ENCODE measurements at places on chromosomes 11 and 22.

DNA sequence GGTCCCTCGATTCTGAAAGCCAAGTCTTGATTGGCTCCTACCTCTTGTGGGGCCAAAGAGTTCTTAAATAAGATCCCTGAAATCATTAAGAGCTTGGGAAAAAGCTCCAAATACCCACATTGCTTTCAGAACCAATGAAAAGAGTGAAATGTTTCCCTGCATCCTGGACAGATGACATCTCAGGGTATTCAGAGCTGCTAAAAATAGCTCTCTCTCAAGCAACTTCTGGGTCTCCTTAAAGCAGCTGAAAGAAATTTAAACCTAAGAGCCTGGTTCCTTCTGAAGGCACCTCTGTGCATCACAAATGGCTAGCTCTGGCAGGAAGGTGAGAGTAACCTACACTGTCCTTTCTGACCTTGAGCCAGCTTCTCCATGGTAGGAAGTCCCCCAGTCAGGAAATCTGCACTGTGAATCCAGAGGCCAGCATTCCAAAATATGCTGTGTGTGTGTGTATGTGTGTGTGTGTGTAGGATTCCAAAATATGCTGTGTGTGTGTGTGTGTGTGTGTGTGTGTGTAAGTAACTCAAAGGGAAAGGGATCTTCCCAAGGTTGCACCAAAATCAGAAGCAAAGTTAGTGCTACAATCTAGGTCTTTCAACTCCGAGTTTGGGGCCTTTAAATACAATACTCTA lies 50.1 kb downstream of the RELT start:
- DNase-seq: no peak
- H3K27ac ChIP-seq: no peak overlapping the region
- H3K36me3 ChIP-seq: no peaks in the 10 kb centered on the region

DNA sequence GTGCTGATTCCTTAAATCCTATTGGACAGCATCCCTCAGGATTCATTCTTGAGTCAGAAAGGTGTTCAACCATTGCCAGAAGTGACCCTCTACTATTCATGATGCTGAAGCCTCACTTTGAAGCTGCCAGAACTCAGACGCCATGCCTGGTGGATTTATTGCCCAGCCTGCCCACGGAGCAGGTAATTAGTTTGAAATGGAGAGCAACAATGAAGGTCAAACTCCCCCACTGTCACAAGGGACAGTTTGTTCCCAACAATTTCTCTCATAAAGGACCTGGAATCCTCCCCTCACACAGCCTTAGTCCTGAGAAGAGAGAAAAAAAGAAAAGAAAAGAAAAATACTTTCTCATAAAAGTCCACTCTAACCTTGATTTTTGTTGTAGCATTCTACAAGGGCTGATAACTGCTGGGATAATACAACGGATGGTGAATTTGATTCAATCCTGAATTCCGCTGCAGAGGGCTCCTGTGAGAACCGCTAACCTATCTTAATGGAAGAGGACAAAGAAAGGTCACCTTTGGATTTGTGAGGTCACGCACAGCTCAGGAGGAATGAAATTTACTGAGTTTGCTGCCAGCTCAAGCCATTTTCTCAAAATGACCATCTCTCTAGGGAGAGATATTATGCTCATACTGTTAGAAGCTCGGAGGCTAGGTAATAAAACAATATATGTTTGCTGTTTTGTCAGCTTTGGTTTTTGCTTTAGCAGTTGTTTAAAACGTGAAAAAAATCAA lies 161.6 kb upstream of the SYN3 start:
- H3K4me3 ChIP-seq: no peak overlapping the region
- no peaks in the 10 kb centered on the region for H3K36me3 ChIP-seq
- H3K4me1 ChIP-seq: no peaks in the 10 kb centered on the region
- H3K27ac ChIP-seq: no peak overlapping the region
- no peaks in the 10 kb centered on the region for H3K27me3 ChIP-seq
- DNase-seq: no peak

DNA sequence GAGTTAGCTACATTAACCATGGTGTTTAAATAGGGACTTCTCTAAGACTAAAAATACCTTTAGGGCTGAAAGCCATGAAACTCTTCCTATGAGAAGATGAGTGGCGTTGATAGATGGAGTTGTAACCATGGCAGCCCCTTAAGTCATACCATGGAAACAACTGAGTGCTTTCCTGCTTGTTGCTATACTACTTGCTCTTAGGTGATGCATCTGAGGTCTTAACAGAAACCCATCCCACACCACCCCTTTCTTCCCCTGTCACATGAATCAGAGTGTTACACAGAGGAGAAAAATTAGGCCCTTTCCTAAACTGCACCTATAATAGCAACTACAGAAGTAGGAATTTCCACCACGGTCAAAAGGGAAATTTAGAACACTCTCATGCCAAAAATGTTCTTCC lies 64.3 kb upstream of the ZC3H12C start:
- DNase-seq: no peak
- no peak overlapping the region for H3K4me3 ChIP-seq
- no peak overlapping the region for H3K27ac ChIP-seq
- H3K4me1 ChIP-seq: no peaks in the 10 kb centered on the region

- no peak overlapping the region for H3K4me3 ChIP-seq
- H3K27ac ChIP-seq: no peak overlapping the region
- no peaks in the 10 kb centered on the region for H3K4me1 ChIP-seq
- DNase-seq: no peak
- no peaks in the 10 kb centered on the region for H3K36me3 ChIP-seq
Observed at GRCh38 chr11:34665077-34665835, 44.4 kb downstream of the EHF start.

DNA sequence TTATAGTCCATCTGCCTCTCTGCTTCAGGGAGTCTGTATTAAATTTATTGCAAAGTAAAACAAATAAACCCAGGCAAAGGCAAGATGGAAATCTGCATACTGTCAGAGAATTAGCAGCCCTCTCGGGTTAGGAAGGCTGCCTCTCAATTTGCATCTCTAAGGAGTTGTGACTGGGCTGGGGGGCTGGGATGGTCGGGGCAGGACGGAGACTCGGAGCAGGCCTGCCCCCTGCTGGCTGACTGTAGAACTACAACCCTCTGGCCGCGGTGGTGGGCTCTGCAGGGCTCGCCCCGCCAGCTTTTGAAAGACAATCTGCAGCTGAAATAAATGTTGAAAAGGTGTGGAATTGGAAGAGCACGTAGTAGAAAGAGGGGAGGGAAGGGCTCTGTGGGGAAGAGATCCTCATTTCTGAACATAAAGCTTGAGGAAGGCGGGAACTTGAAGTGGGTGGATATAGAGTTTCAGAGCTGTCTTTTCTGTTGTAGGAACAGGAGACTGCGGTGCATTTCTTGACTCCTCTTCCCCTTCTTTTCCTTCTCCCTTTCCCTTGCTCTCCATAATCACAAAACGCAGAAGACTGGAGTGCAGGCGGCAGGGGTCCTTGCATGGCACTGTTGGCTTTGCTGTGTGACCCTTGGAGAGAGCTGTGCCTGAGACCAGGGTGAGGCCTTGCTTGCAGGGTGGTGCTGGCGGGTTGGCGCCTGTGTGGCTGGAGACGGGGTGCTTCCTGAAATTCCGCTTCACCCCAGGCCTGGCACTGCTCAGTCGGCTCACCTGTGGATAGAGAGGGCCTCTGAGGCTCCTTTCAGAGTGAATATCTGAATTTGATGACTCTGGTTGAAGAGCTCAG lies 22.6 kb upstream of the PKNOX2 start:
- no peak overlapping the region for H3K4me3 ChIP-seq
- H3K27me3 ChIP-seq: peaks cover 5% of the 10 kb centered on the region
- DNase-seq: peak; percentile 30
- no peak overlapping the region for H3K27ac ChIP-seq
- H3K4me1 ChIP-seq: no peaks in the 10 kb centered on the region
- H3K36me3 ChIP-seq: no peaks in the 10 kb centered on the region

- no peak for DNase-seq
- no peaks in the 10 kb centered on the region for H3K4me1 ChIP-seq
- H3K36me3 ChIP-seq: no peaks in the 10 kb centered on the region
- no peak overlapping the region for H3K27ac ChIP-seq
- no peak overlapping the region for H3K4me3 ChIP-seq
Observed at GRCh38 chr11:122772945-122773344, 65.4 kb upstream of the CRTAM start.

- H3K4me1 ChIP-seq: no peaks in the 10 kb centered on the region
- no peak overlapping the region for H3K27ac ChIP-seq
- H3K27me3 ChIP-seq: no peaks in the 10 kb centered on the region
Observed at GRCh38 chr11:25733777-25734176, 598.2 kb upstream of the ANO3 start.

GRCh38 chr11:96145163-96145585 lies 197.8 kb downstream of the MAML2 start:
- H3K4me3 ChIP-seq: no peak overlapping the region
- H3K4me1 ChIP-seq: peaks cover 3% of the 10 kb centered on the region
- DNase-seq: no peak
- H3K27me3 ChIP-seq: no peaks in the 10 kb centered on the region
- no peak overlapping the region for H3K27ac ChIP-seq

DNA sequence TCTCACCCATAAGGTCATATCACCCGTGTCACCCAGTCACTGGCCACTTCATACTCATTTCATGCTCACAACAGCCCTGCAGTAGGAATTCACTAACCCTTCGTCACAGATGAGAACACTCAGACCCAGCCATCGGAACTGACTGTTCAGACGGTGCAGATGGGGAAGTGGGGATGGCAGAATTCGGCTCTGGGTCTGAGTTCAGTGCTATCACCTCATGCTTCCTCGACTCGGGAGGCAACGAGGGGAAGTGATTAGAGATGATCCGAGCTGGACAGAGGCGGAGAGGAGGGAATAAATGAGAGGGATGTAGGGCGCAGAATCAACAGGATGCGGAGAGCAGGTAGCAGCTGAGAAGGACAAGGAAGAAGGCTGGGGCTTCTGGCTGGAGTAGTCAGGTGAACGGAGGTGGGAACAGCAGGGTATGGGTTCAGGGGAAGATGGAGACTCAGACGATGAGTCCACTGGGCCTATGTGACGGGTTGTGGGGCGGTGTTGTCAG lies 4.7 kb downstream of the B3GNT6 start:
- no peak overlapping the region for H3K4me3 ChIP-seq
- H3K36me3 ChIP-seq: no peaks in the 10 kb centered on the region
- H3K27me3 ChIP-seq: no peaks in the 10 kb centered on the region
- H3K4me1 ChIP-seq: no peaks in the 10 kb centered on the region
- DNase-seq: no peak

DNA sequence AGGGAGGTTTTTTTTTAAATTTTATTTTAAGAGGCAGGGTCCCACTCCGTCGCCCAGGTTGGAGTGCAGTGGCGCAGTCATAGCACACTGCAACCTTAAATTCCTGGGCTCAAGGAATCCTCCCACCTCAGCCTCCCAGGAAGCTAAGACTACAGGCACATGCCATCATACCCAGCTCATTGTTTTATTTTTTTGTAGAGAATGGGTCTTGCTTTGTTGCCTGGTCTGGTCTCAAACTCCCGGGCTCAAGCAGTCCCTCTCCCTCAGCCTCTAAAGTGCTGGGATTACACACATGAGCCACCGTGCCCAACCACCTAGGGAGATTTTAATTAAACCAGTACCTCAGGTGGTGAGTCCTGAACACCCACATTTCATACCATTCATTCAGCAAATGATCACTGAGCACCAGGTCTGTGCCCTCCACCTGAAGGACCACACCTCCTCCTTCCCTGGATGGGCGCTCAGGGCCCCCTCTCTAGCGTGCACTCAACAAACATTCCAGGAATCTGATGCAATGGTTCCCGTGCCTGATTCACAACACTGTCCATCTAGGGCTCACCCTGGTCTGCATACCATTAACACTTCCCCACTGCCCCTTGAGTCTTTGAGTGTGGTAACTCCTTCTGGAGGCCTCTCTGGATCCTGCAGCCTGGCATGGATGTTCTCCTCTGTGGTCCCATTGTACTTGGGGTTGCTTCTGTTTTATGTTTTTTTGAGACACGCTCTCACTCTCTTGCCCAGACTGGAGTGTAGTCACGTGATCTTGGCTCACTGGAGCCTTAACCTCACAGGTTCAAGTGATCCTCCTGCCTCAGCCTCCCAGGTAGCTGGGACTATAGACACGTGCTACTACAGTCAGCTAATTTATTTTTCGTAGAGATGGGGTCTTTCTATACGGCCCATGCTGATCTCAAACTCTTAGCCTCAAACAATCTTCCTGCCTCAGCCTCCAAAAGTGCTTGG lies 9.6 kb upstream of the MYH9 start:
- H3K27ac ChIP-seq: no peak overlapping the region
- no peaks in the 10 kb centered on the region for H3K27me3 ChIP-seq
- no peak for DNase-seq
- H3K36me3 ChIP-seq: no peaks in the 10 kb centered on the region

DNA sequence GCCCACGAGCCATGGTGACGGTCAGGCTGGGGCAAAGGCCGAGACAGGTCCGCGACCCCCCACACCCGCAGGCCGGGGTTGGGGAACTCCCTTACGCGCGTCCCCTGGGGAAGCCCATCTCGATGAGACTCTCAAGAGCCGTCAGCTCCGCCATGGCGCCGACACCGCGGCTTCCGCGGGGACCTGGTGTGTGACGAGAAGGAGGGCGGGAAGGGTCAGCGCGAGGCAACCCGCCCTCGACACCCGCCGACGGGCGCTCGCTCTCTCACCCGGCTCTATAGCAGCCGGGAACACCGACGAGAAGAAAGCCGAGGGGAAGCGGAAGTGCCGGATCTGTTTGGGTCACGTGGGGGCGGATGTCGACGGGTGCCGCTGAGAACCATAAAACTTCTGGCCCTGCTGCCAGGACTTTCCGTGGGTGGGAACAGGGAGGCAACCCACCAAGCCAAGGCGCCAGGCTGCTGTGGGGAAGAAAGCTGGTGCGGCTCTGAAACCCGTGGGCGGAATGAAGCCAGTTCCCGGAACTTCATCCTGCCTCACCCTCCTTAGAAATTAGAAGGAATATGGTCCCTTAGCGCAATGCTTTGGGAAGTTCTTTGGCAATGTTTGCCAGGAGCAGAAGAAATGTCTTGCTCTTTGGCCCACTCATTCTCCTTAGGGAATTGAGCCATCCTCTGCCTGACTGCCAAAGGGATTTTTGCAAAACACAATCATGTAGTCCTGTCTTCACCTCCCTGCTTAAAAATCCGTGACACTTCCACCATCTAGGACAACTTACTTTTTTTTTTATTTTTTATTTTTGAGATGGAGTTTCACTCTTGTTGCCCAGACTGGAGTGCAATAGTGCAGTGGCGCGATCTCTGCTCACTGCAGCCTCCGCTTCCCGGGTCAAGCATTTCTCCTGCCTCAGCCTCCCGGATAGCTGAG lies at the start of gene UBXN1:
Gene UBXN1, minus strand, starts transcription at position 304 of the 927 bp plus-strand sequence. Its CDS starts 150 bp downstream, at position 154.
- peak within 1 kb of the TSS; percentile 87 for H3K4me3 ChIP-seq
- peak within 1 kb of the TSS; percentile 98 for H3K27ac ChIP-seq
- DNase-seq: peak; percentile 84
- no peaks in the 10 kb centered on the region for H3K27me3 ChIP-seq
- no peaks in the 10 kb centered on the region for H3K36me3 ChIP-seq

DNA sequence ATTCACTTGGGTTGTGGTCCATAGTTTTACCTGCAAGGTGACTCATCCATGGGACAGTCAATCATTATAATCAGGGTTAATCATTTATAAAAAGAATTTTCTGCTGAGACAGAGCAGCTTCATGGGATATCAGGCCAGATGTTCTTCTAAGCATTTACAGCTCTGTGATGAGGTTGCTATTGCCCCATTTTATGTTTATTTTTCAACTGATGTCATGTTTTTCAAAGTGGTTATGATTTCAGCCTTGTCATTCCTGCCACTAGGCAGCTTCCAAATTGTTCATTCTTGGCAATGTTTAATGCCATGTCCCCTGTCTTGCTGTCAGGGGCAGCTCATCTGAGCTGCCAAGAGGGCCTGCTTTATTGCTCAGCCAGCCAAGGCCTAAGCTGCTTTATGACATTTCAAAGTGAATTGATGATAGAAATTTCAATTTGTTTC lies 35.9 kb upstream of the ZBED5 start:
- H3K4me1 ChIP-seq: no peaks in the 10 kb centered on the region
- no peaks in the 10 kb centered on the region for H3K27me3 ChIP-seq
- no peak for DNase-seq
- H3K36me3 ChIP-seq: no peaks in the 10 kb centered on the region
- H3K27ac ChIP-seq: no peak overlapping the region
